ENCODE measurements at places on chromosomes 4 and X.

DNA sequence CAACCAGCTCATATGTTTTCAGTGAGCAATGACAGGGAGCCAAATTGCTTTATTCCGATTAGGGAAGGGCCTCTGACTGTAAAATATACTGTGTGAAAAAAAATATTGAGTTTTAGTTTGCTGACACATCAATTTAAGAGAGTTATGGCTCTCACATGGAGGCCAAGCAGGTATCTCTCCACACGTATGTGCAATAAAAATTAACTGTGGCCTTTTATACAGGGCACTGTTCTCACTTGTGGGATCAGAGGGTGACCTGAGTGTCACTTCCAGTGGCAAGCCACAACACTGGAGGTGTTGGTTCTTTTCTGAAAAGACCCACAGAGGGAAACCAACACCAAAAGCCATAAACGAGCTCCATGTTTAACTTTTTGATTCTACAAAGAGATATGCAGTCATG lies 462.8 kb downstream of the MID1IP1 start:
- DNase-seq: no peak

DNA sequence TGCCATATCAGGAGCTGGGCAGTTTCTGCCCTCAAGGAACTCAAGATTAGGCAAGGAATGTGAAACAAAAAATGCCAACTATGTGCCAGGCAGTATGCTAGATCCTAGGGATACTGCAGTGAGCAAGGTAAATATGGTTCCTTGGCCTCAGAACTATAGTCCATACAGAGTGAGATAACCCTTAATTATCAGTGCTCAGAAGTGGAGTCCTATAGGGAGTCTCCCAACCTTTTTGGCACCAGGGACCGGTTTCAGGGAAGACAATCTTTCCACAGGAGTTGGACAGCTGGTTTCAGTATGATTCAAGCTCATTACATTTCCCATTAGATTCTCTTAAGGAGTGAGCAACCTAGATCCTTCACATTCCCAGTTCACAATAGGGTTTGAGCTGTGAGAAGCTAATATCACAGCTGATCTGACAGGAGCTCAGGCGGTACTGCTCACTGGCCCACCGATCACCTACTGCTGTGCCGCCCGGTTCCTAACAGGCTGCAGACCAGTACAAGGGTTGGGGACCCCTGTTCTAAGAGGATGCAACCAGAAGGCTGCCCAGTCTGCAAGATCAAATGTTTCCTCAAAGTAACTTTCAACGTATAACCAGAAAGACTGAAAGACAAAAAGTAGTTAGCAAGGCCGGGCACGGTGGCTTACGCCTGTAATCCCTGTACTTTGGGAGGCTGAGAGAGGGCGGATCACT lies 1.7 kb upstream of the SRP72 start:
- no peak for DNase-seq

DNA sequence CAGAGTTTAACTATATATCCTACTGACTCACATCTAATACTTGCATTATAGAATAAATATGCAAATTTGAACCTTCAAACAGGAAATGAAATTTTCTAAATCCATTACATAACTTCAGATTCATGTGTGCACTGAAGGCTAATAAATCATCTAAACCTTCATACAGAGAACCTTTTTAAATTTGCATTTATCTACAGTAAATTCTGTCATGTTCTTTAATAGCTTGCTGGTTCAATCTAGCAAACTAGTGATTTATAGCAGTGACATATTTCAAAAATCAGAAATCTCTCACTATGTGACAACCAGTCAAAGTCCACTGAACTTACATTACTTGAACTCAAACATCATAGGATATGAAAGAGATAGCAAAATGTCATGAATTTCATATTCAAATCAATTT lies 65.1 kb downstream of the LRBA start:
- DNase-seq: no peak

DNA sequence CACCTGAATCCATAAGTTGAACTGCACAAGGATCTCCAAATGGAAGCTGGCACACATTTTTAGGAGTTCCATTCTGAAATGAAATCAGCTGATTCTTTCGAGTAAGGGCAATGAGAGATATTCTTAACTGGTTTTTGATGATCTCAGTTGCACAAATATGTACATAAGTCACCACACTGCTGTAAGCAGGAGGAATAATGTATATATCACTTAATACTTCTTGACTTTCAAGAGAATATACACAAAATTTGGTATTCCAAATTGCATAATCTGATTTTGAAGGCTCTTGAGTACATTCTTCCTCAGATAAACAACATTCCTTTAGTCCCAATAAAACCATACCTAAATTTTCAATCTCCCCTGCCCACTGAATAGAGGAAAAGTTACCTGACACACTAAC lies 8.2 kb downstream of the FANCB start:
- no peak for DNase-seq

DNA sequence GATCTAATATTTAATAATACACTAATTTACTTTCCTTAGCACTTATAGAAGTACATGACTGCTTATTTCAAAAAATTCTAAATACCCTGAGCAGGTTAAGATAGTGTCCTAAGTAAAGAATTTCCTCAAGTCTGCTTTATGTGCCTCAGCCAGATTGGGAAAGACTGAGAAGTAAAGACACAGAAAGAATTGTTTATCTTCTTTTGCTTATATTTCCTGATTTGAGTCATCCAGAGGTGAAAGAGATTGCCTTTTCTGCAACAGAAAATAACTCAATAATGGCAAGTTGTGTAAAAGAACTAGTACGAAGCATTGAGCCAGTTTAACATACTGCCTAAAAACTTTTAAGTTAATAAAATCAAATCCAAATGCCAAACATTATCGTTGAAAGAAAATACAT lies 45.0 kb downstream of the NAF1 start:
- DNase-seq: no peak

DNA sequence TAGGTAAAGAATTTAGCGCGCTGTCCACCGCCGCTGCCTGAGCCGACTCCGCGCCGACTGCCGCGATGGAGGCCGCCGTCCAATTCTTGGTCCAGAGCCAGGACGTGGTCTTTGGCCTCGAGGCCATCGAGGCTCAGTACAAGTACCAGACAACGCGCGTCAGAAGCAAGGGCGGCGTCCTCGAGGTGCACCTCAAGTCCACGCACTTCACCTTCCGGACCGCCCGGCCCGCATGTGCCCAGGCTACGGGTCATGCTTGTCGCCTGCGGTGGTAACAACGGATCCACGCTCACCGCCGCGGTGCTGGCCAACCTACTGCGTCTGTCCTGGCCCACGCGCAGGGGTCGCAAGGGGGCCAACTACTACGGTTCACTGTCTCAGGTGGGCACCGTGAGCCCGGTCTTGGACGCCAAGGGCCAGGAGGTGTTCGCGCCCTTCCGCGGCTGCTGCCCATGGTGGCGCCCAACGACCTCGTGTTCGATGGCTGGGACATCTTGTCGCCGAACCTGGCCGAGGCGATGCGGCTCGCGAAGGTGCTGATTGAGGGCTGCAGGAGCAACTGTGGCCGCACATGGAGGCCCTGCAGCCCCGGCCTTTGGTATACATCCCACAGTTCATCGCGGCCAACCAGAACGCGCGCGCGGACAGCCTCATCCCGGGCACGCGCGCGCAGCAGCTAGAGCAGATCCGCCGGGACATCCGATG lies 128.0 kb downstream of the ANAPC4 start:
- DNase-seq: no peak

- DNase-seq: no peak
Observed at GRCh38 chr4:184475096-184475461, 729 bp upstream of the IRF2 start.

- no peak for DNase-seq
Observed at GRCh38 chrX:140817943-140818342, 108.4 kb downstream of the LINC00632 start.

DNA sequence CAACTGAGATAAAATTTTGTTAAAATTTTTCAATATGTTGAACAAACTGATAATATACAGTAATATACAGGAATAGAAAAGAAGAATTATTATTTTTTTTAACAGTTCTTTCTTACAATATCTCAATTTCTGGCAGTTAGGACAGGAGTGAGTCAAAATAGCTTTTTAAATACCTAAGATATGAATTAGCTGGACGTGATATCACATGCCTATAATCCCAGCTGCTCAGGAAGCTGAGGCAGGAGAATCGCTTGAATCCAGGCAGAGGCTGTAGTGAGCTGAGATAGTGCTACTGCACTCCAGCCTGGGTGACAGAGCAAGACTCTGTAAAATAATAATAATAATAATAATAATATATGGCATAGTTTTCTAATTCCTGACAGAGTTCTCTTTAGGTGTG lies 1039.3 kb downstream of the STPG2 start:
- DNase-seq: no peak

DNA sequence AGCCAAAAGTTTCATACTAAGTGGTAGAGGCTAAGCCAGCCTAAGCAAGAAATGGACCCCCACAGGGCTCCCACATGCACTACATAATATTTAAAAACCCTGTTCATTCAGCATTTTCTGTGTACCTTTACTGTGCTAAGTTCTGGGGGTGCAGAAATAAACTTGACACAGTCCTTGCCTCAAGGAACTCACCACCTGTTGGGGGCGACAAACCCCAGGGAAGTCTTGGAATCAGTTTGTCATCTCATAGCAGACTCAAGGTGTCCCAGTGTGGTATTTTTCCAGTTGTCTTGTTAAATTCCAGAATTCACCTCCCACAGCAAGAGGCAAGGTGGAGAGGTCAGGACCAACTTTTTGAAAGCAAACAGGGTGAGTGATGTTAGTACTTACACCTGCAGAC lies 43.1 kb downstream of the ATG4A start:
- DNase-seq: no peak

DNA sequence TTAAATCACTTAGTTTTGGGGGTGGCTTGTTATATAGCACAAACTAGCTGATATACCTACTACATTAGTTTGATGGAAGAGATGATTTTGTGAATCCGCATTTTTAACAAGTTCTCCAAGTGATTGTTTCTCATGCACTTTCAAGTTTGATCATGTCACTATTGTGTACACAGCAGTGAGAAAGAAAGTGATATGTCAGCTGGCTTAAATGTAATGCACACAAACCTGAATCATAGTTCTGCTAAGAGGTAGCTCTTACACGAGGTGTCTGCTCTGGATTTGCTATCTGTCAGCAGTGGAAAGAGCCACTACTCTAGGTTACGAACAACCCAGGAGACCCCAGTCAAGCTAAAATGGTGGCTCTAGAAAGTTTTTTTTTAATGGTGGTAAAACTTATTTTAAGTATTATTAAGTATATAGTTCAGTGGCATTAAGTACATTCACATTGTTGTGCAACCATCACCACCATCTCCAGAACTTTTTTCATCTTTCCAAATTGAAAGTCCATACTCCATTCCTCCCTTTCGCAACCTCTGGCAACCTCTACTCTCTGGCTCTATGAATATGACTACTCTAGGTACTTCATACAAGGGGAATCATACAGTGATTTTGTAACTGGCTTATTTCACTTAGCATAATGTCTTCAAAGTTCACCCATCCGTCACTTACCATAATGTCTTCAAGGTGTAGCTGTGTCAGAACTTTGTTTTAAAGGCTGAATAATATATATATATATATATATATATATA lies 147.3 kb downstream of the HS6ST2 start:
- no peak for DNase-seq

GRCh38 chr4:8904666-8905065 lies 33.0 kb upstream of the HMX1 start:
- no peak for DNase-seq

GRCh38 chr4:100340512-100341485 lies 150.5 kb upstream of the DDIT4L start:
- no peak for DNase-seq

GRCh38 chrX:53817548-53817947 lies 131.0 kb upstream of the HUWE1 start:
- no peak for DNase-seq

DNA sequence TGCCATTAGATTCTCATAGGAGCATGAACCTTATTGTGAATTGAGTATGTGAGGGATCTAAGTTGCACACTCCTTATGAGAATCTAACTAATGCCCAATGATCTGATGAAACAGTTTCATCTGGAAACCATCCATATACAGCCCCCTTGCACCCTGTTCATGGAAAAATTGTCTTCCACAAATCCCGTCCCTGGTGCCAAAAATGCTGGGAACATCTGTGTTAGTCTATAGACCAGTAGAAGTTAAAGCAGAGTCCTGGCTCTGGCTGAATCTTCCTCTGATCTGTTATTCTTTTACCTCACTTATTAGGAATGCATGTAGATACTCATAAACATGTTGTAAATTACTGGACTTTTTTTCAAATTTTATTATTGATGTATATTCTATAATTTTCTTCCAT lies 29.2 kb downstream of the SULT1B1 start:
- no peak for DNase-seq

GRCh38 chr4:112172180-112172579 lies 26.9 kb downstream of the FAM241A start:
- no peak for DNase-seq

GRCh38 chr4:7185487-7186030 lies 6.8 kb upstream of the SORCS2 start:
- no peak for DNase-seq

GRCh38 chr4:95572304-95572991 lies 23.7 kb upstream of the UNC5C start:
- DNase-seq: no peak

- DNase-seq: no peak
Observed at GRCh38 chr4:121764702-121765367, at the start of gene SMIM43. TSS of gene SMIM43 (minus strand) at chr4:121765164. CDS start at chr4:121765105, 59 bp downstream.

DNA sequence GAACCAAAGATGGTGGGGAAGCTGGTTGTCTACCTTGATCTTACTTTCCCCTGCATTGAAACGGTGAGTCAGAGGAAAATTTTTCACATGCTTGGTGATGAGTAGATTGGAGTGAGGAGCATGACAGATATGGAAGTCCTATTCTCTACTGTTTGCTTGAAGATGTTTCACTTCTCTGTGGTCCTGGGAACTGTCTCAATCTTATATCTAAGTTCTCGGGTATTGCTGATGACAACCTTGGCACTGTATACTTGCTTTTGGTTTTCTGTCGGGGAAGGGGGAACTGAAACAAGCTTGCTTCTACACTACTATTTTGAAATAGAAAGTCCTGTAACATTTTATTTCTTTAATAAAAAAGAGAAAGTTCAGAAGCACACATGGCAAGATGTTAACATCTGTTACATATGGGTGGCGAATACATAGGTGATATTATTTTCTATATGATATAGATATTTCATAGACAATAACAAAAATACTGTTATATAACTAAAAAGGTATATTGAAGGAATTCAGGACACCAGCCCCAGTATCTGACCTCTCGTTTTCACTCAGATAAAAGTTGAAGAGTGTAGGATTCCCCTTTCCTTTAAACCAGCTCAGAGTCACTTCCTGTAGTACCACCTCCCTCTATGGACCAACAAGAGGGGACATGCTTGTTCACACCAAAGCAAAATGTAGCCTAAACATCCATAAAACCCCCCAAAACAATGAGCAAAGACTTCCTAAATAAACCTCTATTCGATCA lies 88.8 kb downstream of the FMR1NB start:
- no peak for DNase-seq

GRCh38 chrX:34656467-34656841 lies 631 bp downstream of the TMEM47 start:
- DNase-seq: no peak

Data from stimulated activated CD8-positive, alpha-beta memory T cell treated with anti-CD3 and anti-CD28 coated beads, Interleukin-7, amount 100 ng/mL, for 1 hour (primary cell).